Metanephros (tissue), 2 donors: ENCODE measurements at places on chromosomes 4 and X. TPM values are rescaled to one million over a fixed set of nuclear protein-coding genes. Genes with fewer than 3 reads are reported as not detected.

Gene TMEM156
- total RNA-seq: 4.0 TPM

Gene CTAG2
- total RNA-seq: not detected

Gene ETDA
- not detected for total RNA-seq

Gene RAB9B
- 5.6 TPM for total RNA-seq

Gene PRRG3
- 6.1 TPM for total RNA-seq

Gene STK26
- total RNA-seq: 6.4 TPM

Gene MAGEB2
- total RNA-seq: not detected

Gene PCDH19
- 1.8 TPM for total RNA-seq

Gene PGRMC1
- total RNA-seq: 208 TPM

Gene GLOD5
- total RNA-seq: 0.76 TPM

Gene IL15
- total RNA-seq: 4.0 TPM

Gene LRP2BP
- 3.2 TPM for total RNA-seq

Gene PHOX2B
- total RNA-seq: 0.12 TPM

Gene GPRASP2
- 38.1 TPM for total RNA-seq

Gene RNF150
- total RNA-seq: 47.2 TPM

Gene NXF2
- not detected for total RNA-seq

Gene RPGR
- 15.0 TPM for total RNA-seq

Gene GAR1
- 12.8 TPM for total RNA-seq

Gene PRKG2
- total RNA-seq: 0.76 TPM

Gene SPANXD
- not detected for total RNA-seq

Gene PDGFRA
- total RNA-seq: 253 TPM
